Anterior cingulate cortex (tissue), 58 donors: ENCODE measurements at places on chromosomes 5 and 9.
A peak's percentile ranks its signal among the peaks of the same experiment; 100 is the strongest.

- no peak for DNase-seq
Observed at GRCh38 chr9:83959061-83959460, 21.0 kb downstream of the HNRNPK start.

DNA sequence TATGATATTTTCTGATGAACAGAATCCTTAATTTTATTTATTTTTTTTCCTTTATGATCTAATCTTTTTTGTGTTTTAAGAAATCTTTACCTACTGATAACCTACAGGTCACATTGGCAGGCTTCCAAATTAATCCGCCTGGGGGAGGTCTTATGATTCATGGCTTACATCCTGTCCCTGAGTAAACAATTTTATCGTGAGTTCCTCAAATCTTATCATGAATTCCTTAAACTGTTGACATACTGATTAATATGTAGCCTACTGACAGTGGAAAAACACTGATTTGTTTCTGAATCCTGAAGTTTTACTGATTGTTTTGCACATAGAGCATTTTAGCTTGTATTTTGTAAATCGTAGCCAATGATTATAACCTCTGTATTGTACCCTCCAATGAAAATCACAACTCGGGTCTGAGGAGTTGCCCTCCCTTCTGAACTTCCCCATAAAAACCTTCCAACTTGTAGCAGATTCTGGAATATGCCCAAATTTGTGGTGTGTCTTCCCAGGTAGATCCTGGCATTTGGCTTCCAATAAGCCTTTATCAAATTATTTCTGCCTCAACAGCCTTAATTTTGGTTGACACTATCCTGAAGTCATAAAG lies 105.6 kb downstream of the VCAN start:
- no peak for DNase-seq

- DNase-seq = no peak
Observed at GRCh38 chr9:82129708-82130107, 141.1 kb downstream of the SPATA31D1 start.

DNA sequence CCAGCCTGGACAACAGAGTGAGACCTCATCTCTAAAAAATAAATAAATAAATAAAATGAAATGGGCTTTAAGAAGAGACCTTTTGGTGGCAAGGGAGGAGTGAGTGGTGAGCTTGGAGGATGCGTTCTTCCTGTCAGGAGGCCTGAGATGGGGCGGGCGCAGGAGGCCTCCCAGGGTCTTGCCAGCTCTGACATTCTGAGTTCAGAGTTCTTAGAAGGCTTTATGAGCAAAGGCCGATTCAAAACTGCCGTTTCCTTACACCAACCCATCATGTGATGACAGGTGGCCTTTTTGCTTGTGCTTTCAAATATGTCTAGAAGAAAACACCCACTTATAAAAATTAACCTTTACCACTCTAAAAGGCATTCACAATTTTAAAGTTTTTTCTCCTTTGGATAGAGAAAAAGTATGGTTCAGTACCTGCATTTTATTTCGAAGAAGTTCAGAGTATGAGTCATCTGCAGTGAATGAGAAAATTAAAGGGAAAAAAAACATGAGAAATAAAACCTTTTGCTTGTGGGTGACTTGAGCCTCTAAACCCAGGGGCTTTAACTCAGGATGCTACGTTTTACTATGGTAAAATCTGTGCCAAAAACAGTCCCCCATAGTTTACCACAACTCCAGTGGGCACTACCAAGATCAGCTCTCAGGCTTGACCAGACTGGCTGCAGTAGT lies 157.4 kb upstream of the OTULINL start:
- DNase-seq = no peak

DNA sequence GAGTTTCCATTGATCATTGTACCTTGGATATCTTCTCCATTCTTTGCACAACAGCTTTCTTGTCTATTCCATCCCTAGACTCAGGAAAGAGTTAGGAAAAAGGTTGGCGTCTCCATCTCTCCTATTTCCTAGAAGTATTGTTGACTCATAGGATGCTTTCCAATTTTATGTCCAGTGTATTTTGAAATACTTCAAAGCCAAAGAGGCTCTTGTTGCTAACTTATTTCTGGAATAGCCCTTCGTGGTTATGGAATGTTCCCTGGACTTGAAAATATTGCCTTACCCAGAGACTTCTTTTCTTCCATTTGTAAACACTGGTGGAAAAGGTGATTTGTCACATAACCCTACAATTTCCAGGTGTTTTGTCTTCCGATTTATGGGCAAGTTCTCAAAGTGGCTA lies 402.3 kb upstream of the ZNF608 start:
- DNase-seq = no peak

DNA sequence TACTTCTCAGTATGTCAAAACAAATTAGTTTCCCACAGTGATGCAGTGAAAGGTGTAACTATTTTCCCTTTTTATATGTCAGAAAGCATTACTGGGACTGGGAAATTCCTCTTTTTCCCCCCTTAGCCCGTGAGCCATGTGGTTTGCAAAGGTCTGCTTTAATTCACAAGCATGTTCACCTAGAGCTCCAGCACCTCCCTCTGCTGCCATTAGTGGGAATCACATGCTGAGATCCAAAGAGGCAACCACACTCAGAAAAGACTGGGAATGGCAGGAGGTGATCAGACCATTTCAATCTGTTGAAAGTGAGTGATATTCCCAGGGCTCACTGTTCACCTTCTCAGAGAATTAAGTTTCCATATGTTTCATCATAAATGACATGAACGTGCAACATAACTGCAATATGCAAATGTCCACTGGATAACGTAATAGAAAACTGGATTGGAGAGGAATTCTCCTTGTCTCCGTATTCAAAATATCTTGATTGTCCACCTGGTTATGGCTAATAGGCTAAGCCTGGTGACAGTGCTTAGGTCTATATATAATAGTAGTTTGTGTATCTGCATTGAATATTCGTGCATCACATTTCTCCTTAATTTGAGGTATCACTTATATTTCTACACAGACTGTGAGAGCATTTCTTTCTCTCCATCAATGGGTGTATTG lies 703.5 kb upstream of the WWC1 start:
- DNase-seq = no peak

GRCh38 chr5:50684721-50685120 lies 18.3 kb downstream of the PARP8 start:
- DNase-seq = no peak

DNA sequence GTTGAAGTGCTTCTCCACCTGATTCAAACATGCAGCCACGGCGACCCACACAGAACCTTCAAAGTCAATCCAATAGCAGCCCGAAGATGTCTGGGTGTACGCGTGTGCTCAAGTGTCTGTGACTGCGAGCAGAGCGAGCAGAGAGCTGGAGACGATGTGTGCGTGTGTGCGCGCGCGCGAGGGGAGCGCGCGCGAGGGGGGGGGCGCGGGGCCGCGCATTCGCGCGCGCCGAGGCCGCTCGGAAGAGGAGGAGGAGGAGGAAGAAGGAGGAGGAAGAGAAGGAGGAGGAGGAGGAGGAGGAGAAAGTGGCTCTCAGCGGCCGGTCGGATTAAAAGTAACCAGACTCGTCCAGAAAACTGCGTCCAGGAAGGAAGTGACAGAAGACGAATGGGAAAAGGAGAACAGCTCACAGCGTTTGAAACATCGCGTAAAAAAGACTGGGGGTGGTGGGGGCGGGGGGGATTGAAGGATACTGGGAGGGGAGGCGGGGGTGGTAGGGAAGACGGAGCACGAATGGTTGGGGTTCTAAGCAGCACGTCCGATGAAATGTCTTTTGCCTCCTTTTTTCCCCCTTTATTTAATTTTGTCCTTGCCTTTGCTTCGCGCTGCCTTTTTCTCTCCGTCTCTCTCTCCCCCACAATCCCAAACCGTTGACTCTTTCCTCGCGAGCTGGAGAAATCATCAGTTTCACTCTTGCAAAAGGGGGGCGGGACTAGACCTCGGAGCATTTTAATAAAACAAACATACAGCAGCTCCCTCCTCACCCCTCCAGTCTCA lies at the start of gene MEF2C:
Gene MEF2C, minus strand, starts transcription at position 126 of the 777 bp plus-strand sequence. CDS start 59,396 bp downstream, outside the sequence.
- DNase-seq = peak; percentile 64

DNA sequence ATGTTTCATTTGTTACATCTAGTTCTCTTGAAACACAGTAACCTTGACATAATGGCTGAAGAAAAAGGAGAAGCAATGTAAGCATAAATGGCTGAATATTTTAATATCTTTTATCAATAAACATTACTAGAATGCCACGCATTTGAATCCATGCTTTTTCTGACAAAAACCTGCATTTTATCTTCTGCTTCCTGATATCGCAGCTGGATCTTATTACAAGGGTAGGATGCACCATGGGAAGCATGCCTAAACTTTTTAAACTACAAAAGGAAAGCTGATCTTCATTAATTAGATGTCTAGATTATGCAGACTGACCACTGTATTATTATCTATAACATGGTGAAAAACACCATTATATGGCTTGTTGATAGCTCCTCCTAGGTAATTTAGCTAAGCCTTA lies 156.6 kb downstream of the SLF1 start:
- DNase-seq = no peak

DNA sequence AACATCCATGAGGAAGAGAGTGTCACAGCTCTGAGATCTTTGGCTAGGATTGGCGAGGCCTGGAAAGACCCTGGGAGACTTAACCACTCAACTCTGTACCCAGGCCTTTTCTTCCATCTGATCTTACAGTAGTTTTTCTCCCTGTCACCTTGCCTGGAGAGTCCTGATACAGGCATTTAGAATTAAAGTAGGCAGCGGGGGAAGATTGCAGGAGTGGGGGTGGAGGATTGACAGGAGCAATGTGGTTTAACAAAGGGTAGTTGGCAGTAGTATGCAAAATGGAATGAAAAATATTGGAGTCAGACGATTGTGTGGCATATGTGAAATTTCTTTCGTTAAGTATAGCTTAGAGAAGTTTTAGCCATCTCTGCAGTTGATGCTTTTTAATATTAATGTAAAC lies 16.9 kb downstream of the TMEFF1 start:
- no peak for DNase-seq

GRCh38 chr5:7415587-7416535 lies 19.9 kb downstream of the ADCY2 start:
- no peak for DNase-seq

GRCh38 chr5:172177176-172177575 lies 10.8 kb downstream of the STK10 start:
- no peak for DNase-seq

- DNase-seq = no peak
Observed at GRCh38 chr5:68732251-68732650, 361.6 kb upstream of the SLC30A5 start.

DNA sequence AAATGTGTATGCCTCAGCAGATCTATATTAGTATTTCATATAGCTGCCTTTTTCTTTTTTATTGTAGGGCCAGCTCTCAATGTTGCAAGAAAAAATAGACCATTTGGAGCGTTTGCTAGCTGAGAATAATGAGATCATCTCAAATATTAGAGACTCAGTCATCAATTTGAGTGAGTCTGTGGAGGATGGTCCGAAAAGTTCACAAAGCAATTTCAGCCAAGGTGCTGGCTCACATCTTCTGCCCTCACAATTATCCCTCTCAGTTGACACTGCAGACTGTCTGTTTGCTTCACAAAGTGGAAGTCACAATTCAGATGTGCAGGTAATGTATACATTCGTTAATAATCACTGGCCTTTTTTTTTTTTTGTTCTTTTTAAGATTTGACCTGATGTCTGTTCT lies 23.7 kb downstream of the MAN2A1 start:
- DNase-seq = no peak

GRCh38 chr9:109005678-109006077 lies 7.6 kb downstream of the CTNNAL1 start:
- no peak for DNase-seq

DNA sequence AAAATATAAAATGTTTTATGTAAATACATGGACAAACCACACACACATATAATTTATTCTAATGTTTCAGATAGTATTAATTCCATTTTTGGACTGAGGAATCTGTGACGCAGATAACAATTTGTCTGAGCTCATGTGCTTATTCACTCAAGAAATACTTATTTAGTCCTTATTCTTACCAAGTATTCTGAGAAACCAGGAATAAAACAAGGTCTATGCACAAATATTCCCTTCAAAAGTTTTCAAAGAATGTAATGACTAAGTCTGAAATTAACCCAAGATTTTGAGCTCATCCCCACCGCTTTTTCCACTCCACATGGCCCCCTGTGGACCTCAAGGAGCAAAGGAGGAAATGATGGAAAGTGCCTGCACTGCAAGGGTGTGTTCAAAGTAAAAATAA lies 1022.3 kb downstream of the EFNA5 start:
- no peak for DNase-seq

GRCh38 chr5:132370181-132370970 lies 866 bp downstream of the SLC22A5 start:
- DNase-seq = no peak

- no peak for DNase-seq
Observed at GRCh38 chr9:18208166-18209059, 265.5 kb upstream of the ADAMTSL1 start.

- no peak for DNase-seq
Observed at GRCh38 chr5:87340716-87341115, 72.0 kb downstream of the CCNH start.

- peak; percentile 71 for DNase-seq
Observed at GRCh38 chr9:117487555-117488175, 72.8 kb upstream of the ASTN2 start.

DNA sequence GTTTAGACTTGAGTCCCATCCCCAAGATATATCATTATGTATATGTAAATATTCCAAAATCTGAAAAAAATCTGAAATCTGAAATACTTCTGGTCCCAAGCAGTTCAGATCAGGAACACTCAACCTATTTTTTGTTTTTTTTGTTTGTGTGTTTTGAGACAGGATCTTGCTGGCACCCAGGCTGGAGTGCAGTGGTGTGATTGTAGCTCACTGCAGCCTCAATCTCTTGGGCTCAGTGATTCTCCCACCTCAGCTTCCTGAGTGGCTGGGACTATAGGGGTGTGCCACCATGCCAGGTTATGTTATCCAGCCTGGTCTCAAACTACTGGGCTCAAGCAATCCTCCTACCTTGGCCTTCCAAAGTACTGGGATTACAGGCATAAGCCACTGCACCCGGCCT lies 50.7 kb upstream of the TRAF1 start:
- DNase-seq = no peak

DNA sequence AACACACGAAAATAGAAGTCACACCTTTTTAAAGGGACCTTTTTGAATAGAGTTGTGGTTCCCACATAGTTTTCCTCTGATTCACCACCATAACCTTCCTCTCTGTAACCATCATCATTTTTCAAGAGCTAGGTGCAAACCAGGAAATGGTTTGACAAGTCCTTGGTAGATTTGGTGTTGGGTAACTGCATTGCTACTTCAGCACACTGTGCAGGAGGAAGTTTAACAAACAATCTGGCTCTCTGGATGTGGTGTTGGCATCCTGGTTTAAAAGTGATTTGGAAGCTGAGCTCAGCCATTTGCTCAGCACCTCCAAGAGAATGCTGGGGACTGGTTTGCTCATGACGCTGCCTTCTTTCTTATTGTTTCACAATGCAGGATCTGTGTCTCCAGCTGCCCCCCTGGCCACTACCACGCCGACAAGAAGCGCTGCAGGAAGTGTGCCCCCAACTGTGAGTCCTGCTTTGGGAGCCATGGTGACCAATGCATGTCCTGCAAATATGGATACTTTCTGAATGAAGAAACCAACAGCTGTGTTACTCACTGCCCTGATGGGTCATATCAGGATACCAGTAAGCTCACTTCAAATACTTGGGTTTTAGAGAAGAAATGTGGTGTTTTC lies 213.1 kb downstream of the RFK start:
- no peak for DNase-seq

GRCh38 chr5:22591461-22591860 lies 261.7 kb downstream of the CDH12 start:
- no peak for DNase-seq

- no peak for DNase-seq
Observed at GRCh38 chr9:110293248-110293647, 36.9 kb upstream of the TXN start.
